Stimulated activated CD8-positive, alpha-beta memory T cell treated with anti-CD3 and anti-CD28 coated beads, Interleukin-15, amount 100 ng/mL, for 24 hours (primary cell): ENCODE measurements at places on chromosomes 2 and 18.

DNA sequence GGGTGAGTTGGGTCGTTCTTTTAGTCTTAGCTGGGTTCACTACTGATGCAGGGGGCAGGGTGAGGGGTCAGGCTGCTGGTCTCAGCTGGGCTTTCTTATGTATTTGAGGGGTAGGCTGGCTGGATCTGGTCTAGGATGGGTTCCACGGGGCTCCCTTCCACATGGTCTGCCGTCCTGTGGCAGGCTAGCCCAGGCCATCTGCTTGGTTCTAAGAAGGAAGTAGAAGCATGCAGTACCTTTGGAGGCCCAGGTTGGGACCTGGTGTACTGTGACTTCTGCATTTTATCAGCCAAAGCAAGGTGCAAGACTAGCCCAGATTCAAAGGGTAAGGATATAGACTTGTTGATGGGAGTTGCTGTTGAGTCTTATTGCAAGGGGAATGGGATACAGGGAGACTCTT, 35.5 kb upstream of the MGAT5 start:
- no peak for DNase-seq

DNA sequence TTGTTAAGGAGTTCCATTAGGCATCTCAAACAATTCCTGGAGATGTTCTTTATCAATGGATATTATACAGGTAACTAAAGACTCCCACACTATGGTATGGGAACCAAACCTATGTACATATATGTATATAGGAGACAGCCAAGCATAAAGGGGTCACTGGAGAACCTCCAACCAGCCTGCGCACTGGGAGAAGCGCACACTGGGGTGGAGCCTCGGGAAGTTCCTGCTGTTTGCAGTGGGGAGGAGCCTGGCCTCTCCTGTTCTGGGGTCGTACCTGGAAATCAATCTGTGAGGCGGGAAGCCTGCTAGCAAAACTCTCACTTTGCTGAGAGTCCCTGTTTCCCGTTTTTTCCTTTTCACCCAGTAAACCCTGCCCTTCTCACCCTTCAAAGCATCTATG, 83.1 kb upstream of the CREB1 start:
- no peak for DNase-seq

DNA sequence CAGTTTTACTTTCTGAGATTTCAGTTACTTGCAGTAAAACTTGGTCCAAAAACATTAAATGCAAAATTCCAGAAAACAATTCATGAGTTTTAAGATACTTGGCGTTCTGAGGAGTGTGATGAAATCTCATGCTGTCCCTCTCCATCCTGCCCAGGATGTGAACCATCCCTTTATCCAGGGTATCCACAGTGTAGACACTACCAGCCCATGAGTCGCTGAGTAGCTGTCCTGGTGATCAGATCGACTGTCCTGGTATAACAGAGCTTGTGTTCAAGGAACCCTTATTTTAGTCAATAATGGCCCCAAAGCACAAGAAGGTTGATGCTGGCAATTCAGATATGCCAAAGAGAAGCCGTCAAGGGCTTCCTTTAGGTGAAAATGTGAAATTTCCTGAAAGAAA, 3.2 kb downstream of the SP100 start:
- DNase-seq = no peak

GRCh38 chr2:11569636-11570035, 35.8 kb downstream of the GREB1 start:
- DNase-seq = no peak

DNA sequence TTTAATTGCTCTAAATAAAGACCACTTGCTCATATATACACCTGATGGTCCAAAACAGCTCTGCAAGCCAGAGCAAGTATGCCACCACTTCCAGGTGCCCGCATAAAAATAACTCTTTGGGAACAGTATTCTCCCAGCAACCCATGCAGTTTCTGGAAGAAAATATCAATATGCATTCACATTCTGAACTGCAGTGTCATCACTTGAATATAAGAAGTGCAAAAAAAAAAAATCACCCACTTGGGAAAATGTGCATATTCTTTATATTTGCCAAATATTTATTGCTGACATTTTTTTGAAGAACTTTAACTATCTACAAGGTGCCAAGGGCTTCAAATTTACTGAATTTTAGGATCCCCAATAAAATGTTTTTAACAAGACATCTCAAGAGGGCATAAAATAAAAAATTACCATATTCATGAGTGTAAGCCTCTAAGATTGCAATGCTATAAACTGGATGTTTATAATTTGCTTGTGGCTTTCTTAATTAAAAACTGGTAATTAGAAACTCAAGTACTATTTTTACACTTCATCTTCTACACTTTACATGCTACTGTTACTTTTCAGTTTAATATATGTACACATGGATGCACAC, 360.6 kb upstream of the HNRNPA3 start:
- DNase-seq = no peak

- no peak for DNase-seq
These were observed 20.3 kb upstream of the ASXL3 start for GRCh38 chr18:33557706-33558105.

GRCh38 chr2:219230059-219230540, 494 bp downstream of the ANKZF1 start:
- no peak for DNase-seq

DNA sequence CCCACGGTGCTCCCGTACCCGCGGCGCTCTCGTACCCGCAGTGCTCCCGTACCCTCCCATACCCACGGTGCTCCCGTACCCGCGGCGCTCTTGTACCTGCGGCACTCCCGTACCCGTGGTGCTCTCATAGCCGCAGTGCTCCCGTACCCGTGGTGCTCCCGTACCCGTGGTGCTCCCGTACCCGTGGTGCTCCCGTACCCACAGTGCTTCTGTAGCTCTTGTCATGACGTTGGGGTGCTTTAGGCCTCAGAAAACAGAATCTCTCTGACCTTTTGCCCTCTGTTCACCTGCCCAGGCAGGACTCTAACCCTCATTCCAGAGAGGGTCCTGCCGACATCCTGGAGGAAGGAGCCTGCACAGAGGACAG, 35.3 kb downstream of the SLC66A2 start:
- no peak for DNase-seq

DNA sequence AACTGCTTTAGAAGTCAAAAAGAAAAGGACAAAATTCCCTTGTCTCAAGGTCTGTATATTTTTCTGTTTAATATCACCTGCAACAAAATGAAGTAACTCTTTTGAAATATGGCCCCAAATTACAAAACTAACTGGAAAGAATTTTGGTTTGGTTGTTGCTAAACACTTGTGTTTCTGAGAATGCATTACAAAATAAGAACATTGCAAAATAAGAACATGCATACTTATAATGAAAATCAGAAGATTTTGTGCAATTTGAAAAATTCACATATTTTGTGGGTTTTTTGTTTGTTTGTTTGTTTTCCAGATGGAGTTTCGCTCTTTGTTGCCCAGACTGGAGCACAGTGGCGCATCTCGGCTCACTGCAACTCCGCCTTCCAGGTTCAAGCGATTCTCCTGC, 21.8 kb downstream of the NDUFB3 start:
- no peak for DNase-seq

DNA sequence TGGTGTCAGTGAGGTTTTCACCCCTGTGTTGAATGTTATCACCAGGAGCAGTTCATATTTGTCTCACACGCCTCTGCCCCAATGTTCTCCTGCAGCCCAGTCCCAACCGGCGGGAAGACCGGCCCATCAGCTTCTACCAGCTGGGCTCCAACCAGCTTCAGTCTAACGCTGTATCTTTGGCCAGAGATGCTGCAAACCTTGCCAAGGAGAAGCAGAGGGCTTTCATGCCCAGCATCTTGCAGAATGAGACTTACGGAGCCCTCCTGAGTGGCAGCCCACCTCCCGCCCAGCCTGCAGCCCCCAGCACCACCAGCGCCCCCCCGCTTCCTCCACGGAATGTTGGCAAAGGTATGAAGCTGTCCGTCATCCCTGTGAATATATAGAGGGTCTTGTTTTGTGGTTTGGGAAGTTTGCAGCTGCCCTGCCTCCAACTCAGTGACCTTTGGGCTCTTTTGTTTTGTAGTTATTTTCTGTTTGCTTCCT, 35.1 kb downstream of the ITGB1BP1 start:
- no peak for DNase-seq

- no peak for DNase-seq
These were observed 19.6 kb upstream of the DNAH7 start for GRCh38 chr2:196088203-196088602.

GRCh38 chr2:68737711-68738110, 3.1 kb downstream of the ARHGAP25 start:
- DNase-seq = no peak

DNA sequence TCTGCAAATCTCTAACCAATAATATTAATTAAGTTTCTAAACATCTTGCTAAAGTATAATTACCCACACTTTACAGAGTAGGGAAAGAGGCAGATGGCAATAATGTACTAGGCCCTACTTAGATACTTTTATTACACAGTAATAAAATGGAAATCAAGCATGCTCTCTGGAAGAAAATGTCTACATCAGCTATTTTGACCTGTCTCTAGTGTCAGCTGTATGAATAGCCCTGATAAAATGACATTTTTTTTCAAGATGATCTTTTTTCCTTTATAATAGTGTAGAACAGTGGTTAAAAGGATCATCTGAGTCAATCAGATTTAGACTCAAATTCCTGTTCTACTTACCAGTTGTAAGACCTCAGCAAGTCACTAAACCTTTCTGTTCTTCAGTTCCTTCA, 397.3 kb downstream of the GRB14 start:
- DNase-seq = no peak

- DNase-seq = no peak
These were observed 256.2 kb upstream of the ZSWIM2 start for GRCh38 chr2:187105218-187105617.

DNA sequence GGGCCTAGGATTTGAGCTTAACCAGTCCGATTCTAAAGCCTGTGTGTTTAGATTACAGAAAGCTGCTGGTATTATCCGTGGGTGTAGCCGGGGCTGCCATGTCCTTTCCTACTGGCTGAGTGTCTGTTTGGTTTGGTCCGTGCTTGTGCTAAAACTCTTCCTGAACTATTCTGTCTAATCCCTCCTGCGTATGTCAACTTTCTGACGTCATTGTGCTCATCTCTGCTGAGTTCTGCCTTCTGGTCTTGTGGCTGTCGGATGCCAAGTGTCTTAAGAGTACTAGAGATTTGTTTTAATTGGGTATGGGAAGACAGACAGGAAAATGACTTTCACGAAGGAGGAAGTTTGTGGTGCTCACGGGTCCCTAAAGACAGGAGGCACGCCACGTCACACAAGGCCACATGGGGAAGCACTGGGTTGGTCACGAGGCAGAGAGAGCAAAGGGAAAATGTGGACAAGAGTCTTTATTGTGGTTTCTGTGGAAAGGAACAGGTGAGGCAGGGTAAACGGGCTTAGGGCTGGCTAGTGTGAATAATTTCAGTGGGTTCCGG, 31.8 kb upstream of the NTSR2 start:
- DNase-seq = no peak

DNA sequence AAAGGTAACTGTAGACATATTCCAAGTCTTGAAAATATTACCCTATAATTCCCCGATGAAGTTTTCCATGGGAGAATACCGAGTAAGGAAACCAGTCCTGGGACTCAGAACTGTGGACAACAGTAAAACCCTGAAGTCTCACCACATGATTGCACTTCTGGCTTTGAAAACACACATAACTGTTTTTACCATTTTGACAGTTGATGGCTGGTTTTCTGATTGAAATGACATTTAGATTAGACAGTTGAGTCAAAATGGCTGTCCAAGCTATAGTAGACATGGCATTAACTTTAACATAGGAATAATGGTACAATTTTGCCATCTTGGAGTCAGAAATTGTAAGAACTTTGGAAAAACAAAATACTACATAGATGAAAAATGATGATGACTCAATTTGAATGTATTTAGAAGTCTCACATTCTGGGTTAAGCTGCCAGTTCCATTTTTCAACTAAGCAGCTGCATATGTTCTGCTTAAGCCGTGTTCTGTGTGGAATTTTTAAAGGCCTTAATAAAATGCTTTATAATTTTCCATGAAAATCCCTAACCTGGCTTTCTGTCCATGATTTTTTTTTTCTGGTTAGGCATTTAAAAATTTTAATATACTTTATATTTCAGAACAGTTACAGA, 38.3 kb upstream of the WIPF1 start:
- DNase-seq = no peak

DNA sequence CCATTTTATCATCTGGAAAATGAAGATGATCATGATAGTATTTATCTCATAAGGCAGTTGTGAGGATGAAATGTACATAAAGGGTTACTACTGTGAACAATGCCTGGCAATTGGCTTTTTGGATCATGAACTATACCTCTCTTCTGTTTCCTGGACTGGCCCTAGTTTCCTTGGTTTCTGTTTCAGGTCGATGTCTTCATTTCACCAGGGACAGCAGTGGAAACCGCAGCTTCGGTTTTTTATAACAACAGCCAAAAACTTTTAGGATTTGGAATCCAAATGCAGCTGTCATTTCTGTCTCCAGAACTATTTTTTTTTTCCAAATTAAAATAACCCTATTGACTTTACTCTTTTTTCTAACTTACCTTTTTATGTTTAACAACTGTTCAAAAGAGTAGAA, 425.1 kb downstream of the RND3 start:
- DNase-seq = no peak

- no peak for DNase-seq
These were observed at the start of gene INPP5D for GRCh38 chr2:233059797-233060500. TSS of gene INPP5D (plus strand) at chr2:233060342. CDS start at chr2:233060479, 137 bp downstream.

DNA sequence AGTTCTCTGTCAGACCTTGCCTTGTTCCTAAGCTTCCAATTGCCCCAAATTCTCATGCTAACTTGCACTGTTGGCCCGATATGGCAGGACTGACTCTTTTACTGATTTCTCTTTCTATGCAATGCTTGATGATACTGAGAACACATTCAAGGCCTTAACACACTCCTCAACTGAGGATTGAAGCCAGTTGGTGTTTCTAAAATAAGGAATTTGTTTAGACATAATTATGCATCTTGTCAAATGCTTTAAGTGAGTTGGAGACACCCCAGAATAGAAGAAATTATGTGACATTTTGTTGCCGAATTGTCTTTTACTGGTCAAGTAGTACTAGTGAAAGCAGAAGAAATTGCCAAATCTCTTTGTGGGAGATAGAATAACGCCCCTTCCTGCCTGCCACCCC, 60.0 kb upstream of the THSD7B start:
- no peak for DNase-seq

- DNase-seq = no peak
These were observed 181.5 kb downstream of the GFPT1 start for GRCh38 chr2:69205491-69205890.

DNA sequence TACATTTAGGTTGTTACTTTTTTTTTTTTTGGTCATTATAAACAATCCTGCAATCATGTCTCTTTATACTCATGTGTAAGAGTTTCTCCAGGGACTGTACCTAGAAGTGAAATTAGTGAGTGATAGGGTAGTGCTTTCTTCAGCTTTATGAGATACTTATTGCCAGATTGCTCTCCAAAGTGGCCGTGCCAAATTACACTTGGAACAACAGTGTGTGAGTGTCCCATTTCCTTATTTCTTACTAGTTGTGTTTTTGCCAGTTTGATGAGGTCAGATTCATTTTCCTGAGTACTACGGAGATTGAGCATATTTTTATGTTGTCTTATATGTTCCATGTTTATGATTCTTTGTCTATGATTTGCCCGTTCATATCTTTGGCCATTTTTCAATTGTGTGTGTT, 39.2 kb downstream of the GALNT1 start:
- no peak for DNase-seq

DNA sequence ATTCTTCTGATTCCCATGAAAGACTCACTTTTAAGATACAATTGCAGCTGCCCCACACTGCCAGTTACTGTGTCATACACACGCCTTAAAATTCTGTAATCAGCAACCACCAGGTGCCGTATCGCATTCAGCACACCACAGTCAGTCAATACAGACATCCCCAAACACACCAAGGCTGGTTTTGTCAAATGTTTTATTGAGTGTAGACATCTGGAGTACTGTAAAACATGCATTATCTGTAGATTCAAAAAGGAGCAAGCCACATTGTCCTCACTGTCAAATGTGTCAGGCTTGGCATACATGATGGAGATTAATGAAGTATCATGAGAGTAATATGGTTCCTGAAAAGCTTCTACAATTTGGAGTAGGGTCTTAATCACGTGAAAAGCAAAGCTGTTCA, 109.7 kb upstream of the SP3 start:
- DNase-seq = no peak
